B cell (primary cell): ENCODE measurements at places on chromosomes 1 and 21.

GRCh38 chr1:17624611-17625233 lies 85.2 kb downstream of the ARHGEF10L start:
- DNase-seq: no peak
- no peaks in the 10 kb centered on the region for H3K36me3 ChIP-seq
- H3K4me1 ChIP-seq: peaks cover 4% of the 10 kb centered on the region
- H3K27ac ChIP-seq: no peak overlapping the region
- no peak overlapping the region for H3K4me3 ChIP-seq

DNA sequence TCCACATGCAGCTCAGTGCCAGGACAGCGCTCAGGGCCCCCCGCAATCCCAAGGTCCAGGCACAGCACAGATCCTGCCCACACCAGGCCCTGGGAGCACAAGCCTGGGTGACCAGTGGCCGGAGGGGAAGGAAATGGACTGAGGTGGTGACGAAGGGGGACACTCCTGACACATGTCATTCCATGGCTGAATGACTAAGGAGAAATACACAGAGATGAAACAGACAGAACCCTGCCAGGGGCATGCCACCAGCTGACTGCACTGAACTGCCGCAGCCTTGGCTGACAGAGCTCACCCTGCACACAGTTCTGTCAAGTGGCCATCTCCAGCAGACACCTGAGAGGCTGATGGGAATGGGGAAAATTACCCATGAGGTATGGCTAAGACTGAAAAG lies 56.1 kb downstream of the HSF2BP start:
- H3K27ac ChIP-seq: no peak overlapping the region
- peaks cover 16% of the 10 kb centered on the region for H3K4me1 ChIP-seq
- peaks cover 5% of the 10 kb centered on the region for H3K27me3 ChIP-seq
- no peaks in the 10 kb centered on the region for H3K36me3 ChIP-seq

- no peaks in the 10 kb centered on the region for H3K36me3 ChIP-seq
- no peak for DNase-seq
- no peaks in the 10 kb centered on the region for H3K4me1 ChIP-seq
- no peak overlapping the region for H3K4me3 ChIP-seq
Measured at GRCh38 chr21:29712818-29713217, 227.0 kb downstream of the GRIK1 start.

GRCh38 chr1:100597784-100598183 lies 59.8 kb downstream of the GPR88 start:
- DNase-seq: no peak
- no peaks in the 10 kb centered on the region for H3K4me1 ChIP-seq
- no peaks in the 10 kb centered on the region for H3K36me3 ChIP-seq
- no peaks in the 10 kb centered on the region for H3K27me3 ChIP-seq
- no peak overlapping the region for H3K27ac ChIP-seq

- H3K36me3 ChIP-seq: no peaks in the 10 kb centered on the region
- DNase-seq: no peak
Measured at GRCh38 chr1:171742577-171742922, 685 bp upstream of the VAMP4 start.

GRCh38 chr1:115356356-115356755 lies 18.3 kb upstream of the NGF start:
- H3K4me3 ChIP-seq: no peak overlapping the region
- no peaks in the 10 kb centered on the region for H3K27me3 ChIP-seq
- DNase-seq: no peak
- H3K36me3 ChIP-seq: no peaks in the 10 kb centered on the region

DNA sequence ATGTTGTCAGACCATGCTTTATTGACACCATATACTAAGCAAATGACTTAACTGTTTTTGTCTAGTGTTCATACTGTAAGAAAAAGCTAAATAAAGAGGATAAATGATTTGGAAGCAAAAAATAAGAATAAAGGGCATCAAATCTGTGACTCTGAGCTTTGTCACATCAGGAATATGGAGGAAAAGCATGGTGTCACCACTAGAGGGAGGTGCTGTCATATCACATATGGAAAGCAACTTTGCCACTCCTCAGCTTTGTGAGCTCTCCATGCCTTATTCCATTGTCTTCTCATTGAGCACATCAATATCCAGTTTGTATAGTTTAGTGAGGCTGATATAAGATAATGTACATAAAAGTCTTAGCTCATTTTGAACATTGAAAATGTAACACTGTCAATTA lies 20.8 kb upstream of the GBP1 start:
- H3K4me1 ChIP-seq: peaks cover 9% of the 10 kb centered on the region
- no peaks in the 10 kb centered on the region for H3K36me3 ChIP-seq
- H3K4me3 ChIP-seq: no peak overlapping the region
- H3K27me3 ChIP-seq: no peaks in the 10 kb centered on the region
- no peak overlapping the region for H3K27ac ChIP-seq

DNA sequence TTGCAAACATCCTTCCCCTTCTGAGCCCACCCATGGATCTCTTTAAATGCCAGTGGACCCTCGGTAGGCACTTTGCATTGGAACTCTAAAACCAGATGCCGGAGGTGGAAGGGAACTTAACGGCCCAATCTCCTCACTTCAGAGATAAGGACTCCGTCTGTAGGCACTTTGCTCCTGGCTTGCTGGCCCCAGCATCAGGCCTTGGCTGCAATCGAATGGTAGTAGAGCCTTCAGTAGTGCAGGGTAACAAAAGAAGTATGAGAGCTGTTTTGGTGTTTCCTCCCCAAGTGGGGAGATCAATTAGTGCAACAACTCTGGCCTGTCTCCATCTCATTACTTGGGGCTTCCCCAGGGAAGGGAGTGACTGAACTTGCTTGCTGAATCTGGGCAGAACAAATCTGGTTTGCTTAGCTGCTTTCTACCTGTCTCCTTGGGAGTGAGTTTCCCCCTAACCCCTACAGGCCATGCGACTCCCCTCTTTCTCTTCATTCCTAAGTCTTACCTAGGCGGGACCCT lies 70.8 kb downstream of the TENT5C start:
- H3K4me3 ChIP-seq: no peak overlapping the region
- peaks cover 24% of the 10 kb centered on the region for H3K4me1 ChIP-seq
- DNase-seq: peak; percentile 25
- no peaks in the 10 kb centered on the region for H3K36me3 ChIP-seq
- no peaks in the 10 kb centered on the region for H3K27me3 ChIP-seq
- H3K27ac ChIP-seq: no peak overlapping the region

GRCh38 chr1:9278585-9279153 lies 14.0 kb upstream of the SPSB1 start:
- no peak for DNase-seq
- H3K27me3 ChIP-seq: peaks cover 14% of the 10 kb centered on the region
- no peaks in the 10 kb centered on the region for H3K36me3 ChIP-seq
- no peak overlapping the region for H3K27ac ChIP-seq
- H3K4me3 ChIP-seq: no peak overlapping the region
- H3K4me1 ChIP-seq: no peaks in the 10 kb centered on the region

GRCh38 chr1:231144416-231145193 lies 17.3 kb upstream of the TRIM67 start:
- no peak for DNase-seq
- H3K4me3 ChIP-seq: no peak overlapping the region
- H3K27me3 ChIP-seq: peaks cover 12% of the 10 kb centered on the region
- H3K4me1 ChIP-seq: no peaks in the 10 kb centered on the region
- H3K27ac ChIP-seq: no peak overlapping the region
- H3K36me3 ChIP-seq: no peaks in the 10 kb centered on the region

GRCh38 chr1:226248796-226249195 lies 25.3 kb downstream of the MIXL1 start:
- H3K27ac ChIP-seq: no peak overlapping the region
- DNase-seq: no peak
- H3K27me3 ChIP-seq: no peaks in the 10 kb centered on the region
- no peaks in the 10 kb centered on the region for H3K36me3 ChIP-seq
- no peak overlapping the region for H3K4me3 ChIP-seq

- H3K36me3 ChIP-seq: no peaks in the 10 kb centered on the region
- H3K4me3 ChIP-seq: no peak overlapping the region
- no peaks in the 10 kb centered on the region for H3K27me3 ChIP-seq
Measured at GRCh38 chr1:167544447-167545093, 9.0 kb downstream of the CREG1 start.

DNA sequence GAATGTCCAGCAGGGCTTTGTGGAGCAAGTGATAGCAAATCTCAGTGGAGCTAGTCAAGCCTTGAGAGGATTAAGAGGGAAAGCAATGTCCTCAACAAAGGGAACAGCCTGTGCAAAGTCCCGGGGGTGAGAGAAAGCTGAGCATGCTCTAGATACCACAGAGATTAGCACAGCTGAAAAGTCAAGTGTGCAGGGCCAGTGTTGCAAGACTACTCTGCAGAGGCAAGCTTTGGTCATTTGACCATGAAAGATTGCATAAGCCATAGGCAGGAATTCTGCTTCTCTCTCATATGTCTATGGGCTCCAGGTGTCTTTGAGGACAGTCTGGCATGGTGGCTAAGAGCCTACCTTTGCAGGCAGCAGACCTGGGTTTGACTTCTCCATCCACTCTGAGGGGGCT lies 181.0 kb upstream of the JUN start:
- no peak overlapping the region for H3K4me3 ChIP-seq
- no peaks in the 10 kb centered on the region for H3K27me3 ChIP-seq
- DNase-seq: no peak
- no peak overlapping the region for H3K27ac ChIP-seq
- H3K4me1 ChIP-seq: peaks cover 51% of the 10 kb centered on the region
- no peaks in the 10 kb centered on the region for H3K36me3 ChIP-seq

GRCh38 chr1:15513919-15514318 lies 10.1 kb downstream of the CASP9 start:
- no peak for DNase-seq
- H3K4me1 ChIP-seq: peaks cover 8% of the 10 kb centered on the region
- H3K27ac ChIP-seq: no peak overlapping the region
- H3K27me3 ChIP-seq: no peaks in the 10 kb centered on the region
- H3K4me3 ChIP-seq: no peak overlapping the region

- peak overlapping the region; percentile 6 for H3K27ac ChIP-seq
- peak; percentile 53 for DNase-seq
- no peak overlapping the region for H3K4me3 ChIP-seq
- no peaks in the 10 kb centered on the region for H3K27me3 ChIP-seq
- peaks cover 80% of the 10 kb centered on the region for H3K36me3 ChIP-seq
Measured at GRCh38 chr1:198699167-198700015, 60.6 kb downstream of the PTPRC start.

DNA sequence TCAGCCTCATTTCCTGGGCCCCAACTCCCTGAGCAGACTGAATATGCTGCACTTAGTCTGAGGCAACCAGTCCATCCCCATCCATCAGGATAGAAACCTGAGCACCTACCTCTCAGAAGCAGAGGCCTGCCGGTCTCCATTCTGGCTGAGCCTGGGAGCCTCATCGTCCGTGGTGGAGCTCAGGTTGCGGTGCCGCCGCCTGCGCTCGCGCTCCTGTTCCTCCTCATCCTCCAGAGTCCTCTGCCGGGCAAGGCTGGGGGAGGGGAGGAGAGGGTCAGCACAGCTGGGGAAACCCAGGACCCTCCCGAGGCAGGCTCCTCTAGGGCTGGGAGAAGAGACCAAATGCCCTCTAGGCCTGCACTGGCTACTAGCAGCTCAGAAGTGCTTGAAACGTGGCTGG lies 10.1 kb downstream of the LAD1 start:
- H3K4me3 ChIP-seq: no peak overlapping the region
- H3K4me1 ChIP-seq: no peaks in the 10 kb centered on the region
- DNase-seq: no peak
- no peaks in the 10 kb centered on the region for H3K36me3 ChIP-seq

DNA sequence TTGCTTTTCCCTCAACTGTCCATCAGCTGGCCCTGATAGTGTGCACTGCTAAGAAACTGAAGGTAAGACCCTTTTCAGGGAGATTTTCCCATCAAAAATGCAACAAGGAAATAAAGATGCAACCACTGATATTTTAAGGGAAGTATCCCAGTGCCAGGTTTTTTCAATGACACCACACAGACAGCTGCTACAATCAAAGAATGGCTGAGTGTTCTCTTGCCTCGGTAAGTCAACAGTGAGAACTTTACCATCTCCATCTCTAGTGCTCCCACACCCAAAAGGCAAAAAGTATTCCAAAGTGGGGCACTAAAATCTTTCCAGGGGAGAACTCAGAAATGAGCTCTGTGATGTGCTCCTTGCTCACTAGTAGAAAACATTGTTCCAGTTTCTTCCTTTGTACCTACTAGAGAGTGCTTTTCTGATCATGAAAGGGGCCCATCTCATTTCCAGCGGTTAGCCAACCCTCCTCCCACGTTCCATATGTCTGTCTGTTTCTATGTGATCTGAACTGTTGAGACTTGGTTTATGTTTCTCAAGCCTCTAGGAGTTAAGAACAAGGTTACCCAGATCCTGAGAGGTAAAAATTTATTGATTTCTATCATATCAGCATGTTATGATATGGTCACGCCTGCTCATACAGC lies 67.6 kb upstream of the NEK2 start:
- H3K4me3 ChIP-seq: no peak overlapping the region
- no peaks in the 10 kb centered on the region for H3K27me3 ChIP-seq

DNA sequence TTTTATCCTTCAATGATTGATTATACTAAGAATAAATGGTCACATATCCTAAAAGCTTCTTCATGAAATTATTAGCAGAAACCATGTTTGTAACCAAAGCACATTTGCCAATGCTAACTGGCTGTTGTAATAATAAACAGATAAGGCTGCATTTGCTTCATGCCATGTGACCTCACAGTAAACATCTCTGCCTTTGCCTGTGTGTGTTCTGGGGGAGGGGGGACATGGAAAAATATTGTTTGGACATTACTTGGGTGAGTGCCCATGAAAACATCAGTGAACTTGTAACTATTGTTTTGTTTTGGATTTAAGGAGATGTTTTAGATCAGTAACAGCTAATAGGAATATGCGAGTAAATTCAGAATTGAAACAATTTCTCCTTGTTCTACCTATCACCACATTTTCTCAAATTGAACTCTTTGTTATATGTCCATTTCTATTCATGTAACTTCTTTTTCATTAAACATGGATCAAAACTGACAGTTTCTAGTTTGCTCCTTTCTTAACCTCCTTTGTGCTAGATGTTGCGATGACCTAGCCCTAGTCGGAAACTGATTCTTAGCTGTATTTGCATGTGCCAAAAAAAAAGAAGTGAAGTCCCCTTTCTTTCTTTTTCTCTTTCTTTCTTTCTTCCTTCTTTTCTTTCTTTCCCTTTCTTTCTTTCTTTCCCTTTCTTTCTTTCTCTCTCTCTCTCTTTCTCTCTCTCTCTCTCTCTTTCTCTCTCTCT lies 45.1 kb downstream of the MAP3K7CL start:
- H3K4me3 ChIP-seq: no peak overlapping the region
- H3K4me1 ChIP-seq: peaks cover 16% of the 10 kb centered on the region
- H3K27me3 ChIP-seq: no peaks in the 10 kb centered on the region
- H3K36me3 ChIP-seq: no peaks in the 10 kb centered on the region
- DNase-seq: no peak

GRCh38 chr1:167631936-167632614 lies 2.0 kb downstream of the RCSD1 start:
- H3K27me3 ChIP-seq: no peaks in the 10 kb centered on the region
- H3K27ac ChIP-seq: peak overlapping the region; percentile 93
- peaks cover 83% of the 10 kb centered on the region for H3K4me1 ChIP-seq
- H3K4me3 ChIP-seq: peak overlapping the region; percentile 96
- H3K36me3 ChIP-seq: peaks cover 6% of the 10 kb centered on the region
- peak; percentile 59 for DNase-seq
